Esophagus muscularis mucosa (tissue), 4 donors: ENCODE measurements at places on chromosomes 13 and 19. TPM values are rescaled to one million over a fixed set of nuclear protein-coding genes. Genes with fewer than 3 reads are reported as not detected.

DNA sequence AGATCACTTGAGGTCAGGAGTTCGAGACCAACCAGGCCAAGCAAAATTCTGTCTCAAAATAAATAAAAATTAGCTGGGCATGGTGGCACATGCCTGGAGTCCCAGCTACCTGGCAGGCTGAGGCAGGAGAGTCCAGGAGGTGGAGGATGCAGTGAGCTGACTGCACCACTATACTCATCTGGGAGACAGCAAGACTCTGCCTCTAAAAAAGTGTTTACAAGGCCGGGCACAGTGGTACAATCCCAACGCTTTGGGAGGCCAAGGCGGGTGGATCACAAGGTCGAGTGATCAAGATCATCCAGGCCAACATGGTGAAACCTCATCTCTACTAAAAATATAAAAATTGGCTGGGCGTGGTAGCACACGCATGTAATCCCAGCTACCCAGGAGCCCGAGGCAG is 4.2 kb upstream of the DAPK3 start:
- DNase-seq: no peak

The SIGLEC6 gene
- total RNA-seq: 2.5 TPM

The RXFP2 gene
- total RNA-seq: not detected

- no peak for DNase-seq
Measured at GRCh38 chr13:50106559-50106958, 91.3 kb downstream of the KCNRG start.

- no peak for DNase-seq
Measured at GRCh38 chr13:106238690-106239089, 296.8 kb downstream of the EFNB2 start.
